CD4-positive, alpha-beta memory T cell (primary cell): ENCODE measurements at places on chromosomes 4 and X. TPM values are rescaled to one million over a fixed set of nuclear protein-coding genes. Genes with fewer than 3 reads are reported as not detected.

GRCh38 chr4:2305766-2306501, 44.0 kb upstream of the MXD4 start:
- H3K27ac ChIP-seq = no peak overlapping the region
- no peak for DNase-seq
- H3K27me3 ChIP-seq = no peaks in the 10 kb centered on the region

GRCh38 chr4:157045507-157046127, 30.3 kb upstream of the GLRB start:
- no peak for DNase-seq
- H3K27me3 ChIP-seq = no peaks in the 10 kb centered on the region
- H3K36me3 ChIP-seq = no peaks in the 10 kb centered on the region
- H3K4me3 ChIP-seq = no peak overlapping the region

GRCh38 chrX:130876226-130876625, 26.8 kb downstream of the ENOX2 start:
- H3K27me3 ChIP-seq = no peaks in the 10 kb centered on the region
- DNase-seq = no peak
- H3K27ac ChIP-seq = no peak overlapping the region
- no peaks in the 10 kb centered on the region for H3K4me1 ChIP-seq
- no peaks in the 10 kb centered on the region for H3K36me3 ChIP-seq

DNA sequence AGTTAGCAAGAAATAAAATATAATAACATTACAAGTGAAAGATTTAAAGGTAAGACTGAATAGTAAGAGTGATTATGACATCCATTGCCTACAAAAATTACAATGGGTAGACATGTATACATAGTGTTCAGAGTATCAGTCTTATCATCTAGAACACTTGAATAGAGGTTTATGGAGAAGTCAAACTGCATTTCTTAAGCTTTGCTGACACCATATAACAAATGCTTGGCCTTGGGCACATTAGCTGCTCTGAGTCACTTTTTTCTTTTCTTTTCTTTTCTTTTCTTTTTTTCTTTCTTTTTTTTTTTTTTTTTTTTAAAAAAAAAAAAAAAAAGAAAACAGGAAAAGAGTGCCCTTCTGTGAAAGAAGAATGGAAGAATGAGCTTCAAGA, 220.0 kb downstream of the SPCS3 start:
- H3K4me1 ChIP-seq = no peaks in the 10 kb centered on the region
- no peaks in the 10 kb centered on the region for H3K27me3 ChIP-seq
- no peaks in the 10 kb centered on the region for H3K36me3 ChIP-seq
- no peak overlapping the region for H3K27ac ChIP-seq
- no peak overlapping the region for H3K4me3 ChIP-seq
- DNase-seq = no peak

DNA sequence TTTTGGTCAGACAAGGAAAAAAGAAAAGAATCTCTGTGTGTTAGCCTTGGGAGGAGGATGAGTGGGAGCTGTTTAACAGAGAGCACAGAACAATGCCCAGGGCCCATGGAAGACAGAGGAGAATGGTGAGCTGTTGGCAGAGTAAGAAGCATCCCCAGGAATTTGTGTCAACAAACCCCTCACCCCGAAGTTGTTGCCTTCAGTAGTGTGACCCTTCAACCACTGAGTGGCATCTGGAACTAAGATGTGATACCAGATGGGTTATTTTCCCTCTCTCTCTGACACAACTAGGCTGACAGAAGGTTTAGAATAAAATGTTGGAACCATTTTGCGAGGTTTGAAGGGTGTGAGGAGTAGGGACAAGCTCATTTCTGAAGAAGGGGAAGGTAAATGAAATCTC, 25.1 kb downstream of the IGSF1 start:
- H3K4me1 ChIP-seq = no peaks in the 10 kb centered on the region
- no peaks in the 10 kb centered on the region for H3K27me3 ChIP-seq
- DNase-seq = no peak
- no peaks in the 10 kb centered on the region for H3K36me3 ChIP-seq

GRCh38 chr4:111945014-111945413, 200.2 kb upstream of the FAM241A start:
- no peaks in the 10 kb centered on the region for H3K36me3 ChIP-seq
- no peaks in the 10 kb centered on the region for H3K4me1 ChIP-seq
- H3K27me3 ChIP-seq = no peaks in the 10 kb centered on the region
- no peak for DNase-seq
- no peak overlapping the region for H3K4me3 ChIP-seq

- H3K4me3 ChIP-seq = no peak overlapping the region
- no peaks in the 10 kb centered on the region for H3K36me3 ChIP-seq
- H3K4me1 ChIP-seq = no peaks in the 10 kb centered on the region
- no peak overlapping the region for H3K27ac ChIP-seq
- DNase-seq = no peak
- H3K27me3 ChIP-seq = peaks cover 5% of the 10 kb centered on the region
Measured at GRCh38 chr4:154492288-154492687, 689 bp upstream of the DCHS2 start.

- no peaks in the 10 kb centered on the region for H3K36me3 ChIP-seq
- no peak for DNase-seq
- H3K27ac ChIP-seq = no peak overlapping the region
Measured at GRCh38 chrX:101605146-101605545, 12.7 kb downstream of the ARMCX6 start.

COX7B2 gene
- total RNA-seq = not detected

DNA sequence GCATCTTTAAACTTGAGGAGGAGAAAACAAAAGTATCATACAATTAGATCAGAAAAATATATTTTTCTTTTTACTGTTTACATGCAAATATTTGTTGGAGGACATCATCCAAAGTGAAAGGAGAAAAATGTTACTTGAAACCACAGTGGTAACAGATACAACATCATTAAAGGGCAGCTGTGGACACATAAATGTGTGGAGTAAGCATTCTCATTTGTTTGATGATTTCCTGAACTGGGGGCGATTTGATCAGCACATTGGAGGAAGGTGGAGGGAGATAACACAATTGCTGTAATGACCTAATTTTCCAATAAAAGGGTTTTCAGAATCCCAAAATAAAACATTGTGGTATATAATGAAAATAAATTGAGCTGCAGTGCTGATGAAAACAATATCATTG, 314.5 kb upstream of the HS3ST1 start:
- no peaks in the 10 kb centered on the region for H3K36me3 ChIP-seq
- H3K27me3 ChIP-seq = no peaks in the 10 kb centered on the region
- no peak for DNase-seq
- H3K27ac ChIP-seq = no peak overlapping the region
